ENCODE measurements at places on chromosomes 12 and 14. TPM values are rescaled to one million over a fixed set of nuclear protein-coding genes. Genes with fewer than 3 reads are reported as not detected.

TRIM9 gene
- 0.32 TPM for total RNA-seq

RAD51AP1 gene
- total RNA-seq: 13.1 TPM

LRTM2 gene
- not detected for total RNA-seq

- no peak for DNase-seq
Measured at GRCh38 chr12:45863332-45863731, 127.0 kb downstream of the SCAF11 start.

GRCh38 chr12:104695453-104696148 is 238.9 kb downstream of the CHST11 start:
- DNase-seq: peak; percentile 97

Data from GM23248 (cell line).